ENCODE measurements at places on chromosomes 11 and 22.

DNA sequence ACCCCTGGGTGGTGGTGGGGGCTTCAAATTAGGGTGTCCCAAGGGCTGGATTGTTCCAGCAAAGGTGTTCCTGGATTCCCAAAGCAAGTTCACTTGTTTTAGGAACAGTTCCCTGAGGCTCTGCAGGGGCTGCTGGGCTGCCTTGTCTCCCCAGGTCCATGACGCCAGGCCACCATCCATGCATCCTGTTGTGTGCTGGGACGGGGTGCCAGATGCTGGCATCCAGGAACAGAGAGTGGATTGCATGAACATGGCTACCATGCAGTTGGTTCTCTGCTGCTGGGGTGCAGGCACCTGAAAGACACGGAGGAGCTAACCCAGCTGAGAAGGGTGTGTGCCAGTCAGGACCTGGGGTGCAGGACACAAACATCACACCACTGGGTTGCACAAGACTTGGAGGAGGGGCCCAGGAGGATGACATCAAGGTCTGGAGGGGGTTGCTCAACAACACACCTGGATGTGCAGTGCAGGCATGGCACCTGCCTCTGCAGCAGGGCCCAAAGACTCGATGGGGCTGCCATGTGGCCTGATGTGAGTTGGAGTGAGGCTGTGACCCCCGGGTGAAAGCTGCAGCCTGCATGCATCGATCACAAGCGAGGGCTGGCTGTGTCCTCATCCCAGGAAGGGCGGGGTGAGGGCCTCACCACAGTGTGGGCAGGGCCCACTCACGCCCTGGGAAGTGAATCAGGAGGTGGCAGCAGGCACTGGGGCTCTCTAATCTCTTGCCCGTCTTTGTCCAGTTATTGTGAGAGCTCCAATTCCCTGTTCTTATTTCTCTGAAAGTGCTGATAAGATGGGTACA lies 74.0 kb upstream of the CLDN5 start:
- DNase-seq, result no peak

- DNase-seq, result peak; percentile 12
Measured at GRCh38 chr11:66126808-66127555, 56.9 kb downstream of the PACS1 start.

- peak; percentile 60 for DNase-seq
Measured at GRCh38 chr11:326842-327580, 6.4 kb upstream of the IFITM3 start.

- DNase-seq, result no peak
Measured at GRCh38 chr11:41988951-41989572, 529.6 kb upstream of the LRRC4C start.

GRCh38 chr22:25085930-25086901 lies 113.4 kb upstream of the CRYBB3 start:
- DNase-seq, result no peak

GRCh38 chr11:15622231-15622890 lies 507.6 kb downstream of the INSC start:
- no peak for DNase-seq

GRCh38 chr22:28351476-28351875 lies 328.2 kb downstream of the TTC28 start:
- DNase-seq, result no peak

- no peak for DNase-seq
Measured at GRCh38 chr11:17979770-17980371, 33.0 kb downstream of the SERGEF start.

- no peak for DNase-seq
Measured at GRCh38 chr11:69365558-69365957, 71.6 kb downstream of the MYEOV start.

DNA sequence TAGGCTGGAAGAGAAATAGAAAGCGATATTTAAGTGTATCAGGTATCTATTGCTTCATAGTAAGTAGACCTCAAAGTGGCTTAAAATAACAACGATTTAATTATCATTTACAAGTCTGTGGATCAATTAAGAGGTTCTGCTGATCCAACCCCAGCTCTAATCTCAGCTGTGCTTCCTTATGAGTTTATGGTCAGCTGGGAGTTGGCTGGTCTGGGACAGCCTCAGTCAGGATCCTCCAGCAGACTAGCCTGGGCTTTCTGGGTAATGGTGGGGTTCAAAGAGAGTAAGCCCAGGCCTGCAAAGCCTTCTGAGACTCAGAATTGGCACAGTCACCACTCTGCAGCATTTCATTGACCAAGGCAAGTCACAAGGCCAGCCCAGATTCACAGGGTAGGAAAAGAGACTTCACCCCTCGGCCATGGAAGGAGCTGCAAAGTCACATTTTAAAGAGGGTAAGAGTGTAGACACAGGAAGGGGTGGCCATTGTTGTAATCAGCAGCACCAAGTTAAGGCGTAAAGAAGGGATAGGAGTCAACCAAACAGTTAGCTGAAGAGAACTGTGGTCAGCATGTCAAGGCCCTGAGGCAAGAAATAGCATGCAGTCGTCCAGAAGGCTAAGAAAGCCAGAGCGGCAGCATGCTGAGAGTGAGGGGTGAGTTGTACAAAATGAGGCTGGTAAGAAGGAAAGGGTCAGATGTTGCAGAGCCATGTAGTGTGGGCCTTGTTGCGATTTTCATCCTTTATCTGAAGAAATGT lies 168.2 kb downstream of the ETS1 start:
- no peak for DNase-seq

DNA sequence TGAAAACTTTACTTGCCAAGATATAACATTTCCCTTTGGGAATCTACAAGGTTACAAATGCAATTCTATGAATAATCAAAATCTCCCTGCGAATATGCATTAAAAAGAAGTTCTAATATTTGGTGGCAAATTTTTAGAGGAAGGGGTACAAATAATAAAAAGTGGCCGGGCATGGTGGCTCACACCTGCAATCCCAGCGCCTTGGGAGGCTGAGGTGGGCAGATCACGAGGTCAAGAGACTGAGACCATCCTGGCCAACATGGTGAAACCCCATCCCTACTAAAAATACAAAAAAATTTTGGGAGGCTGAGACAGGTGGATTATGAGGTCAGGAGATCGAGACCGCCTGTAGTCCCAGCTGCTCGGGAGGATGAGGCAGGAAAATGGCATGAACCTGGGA lies 47.0 kb downstream of the ZNF280B start:
- DNase-seq, result no peak

DNA sequence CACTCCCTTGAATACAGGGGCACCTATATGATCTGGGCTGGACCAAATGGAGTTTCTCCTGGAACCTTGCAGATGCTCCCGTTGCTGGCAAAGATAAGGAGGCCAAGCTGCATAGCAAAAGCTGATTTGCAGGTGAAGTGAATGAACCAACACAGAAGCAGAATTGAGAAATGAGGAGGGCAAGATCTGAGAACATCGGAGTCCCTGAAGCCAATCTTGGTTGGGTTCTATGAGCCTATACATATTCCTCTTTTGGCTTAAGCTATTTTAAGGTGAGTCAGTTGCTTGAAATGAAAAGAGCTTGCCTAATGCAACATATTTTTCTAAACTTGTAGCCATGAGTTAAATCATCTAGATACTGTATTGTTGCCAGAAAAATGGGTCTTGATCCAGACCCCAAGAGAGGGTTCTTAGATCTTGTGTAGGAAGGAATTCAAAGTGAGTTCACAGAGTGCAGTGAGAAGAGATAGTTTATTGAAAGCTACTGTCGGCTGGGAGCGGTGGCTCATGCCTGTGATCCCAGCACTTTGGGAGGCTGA lies 23.5 kb downstream of the WEE1 start:
- no peak for DNase-seq

- DNase-seq, result no peak
Measured at GRCh38 chr11:94325681-94326080, 21.3 kb downstream of the IZUMO1R start.

DNA sequence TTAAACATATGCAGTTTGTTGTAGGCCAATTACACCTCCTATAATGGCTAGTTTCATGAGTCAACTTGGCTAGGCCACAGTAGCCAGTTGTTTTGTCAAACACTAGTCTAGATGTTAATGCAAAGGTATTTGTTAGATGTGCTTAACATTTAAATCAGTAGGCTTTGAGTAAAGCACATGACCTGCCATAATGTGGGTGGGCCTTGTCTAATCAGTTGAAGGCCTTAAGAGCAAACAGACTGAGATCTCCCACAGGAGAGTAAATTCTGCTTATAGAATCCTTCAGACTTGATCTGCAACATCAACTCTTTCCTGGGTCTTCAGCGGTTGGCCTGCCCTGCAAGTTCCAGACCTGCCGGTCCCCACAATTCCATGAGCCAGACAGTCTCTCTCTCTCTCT lies 1345.9 kb downstream of the BRD1 start:
- DNase-seq, result no peak

GRCh38 chr11:10116588-10116987 lies 177.4 kb downstream of the SBF2 start:
- DNase-seq, result no peak

DNA sequence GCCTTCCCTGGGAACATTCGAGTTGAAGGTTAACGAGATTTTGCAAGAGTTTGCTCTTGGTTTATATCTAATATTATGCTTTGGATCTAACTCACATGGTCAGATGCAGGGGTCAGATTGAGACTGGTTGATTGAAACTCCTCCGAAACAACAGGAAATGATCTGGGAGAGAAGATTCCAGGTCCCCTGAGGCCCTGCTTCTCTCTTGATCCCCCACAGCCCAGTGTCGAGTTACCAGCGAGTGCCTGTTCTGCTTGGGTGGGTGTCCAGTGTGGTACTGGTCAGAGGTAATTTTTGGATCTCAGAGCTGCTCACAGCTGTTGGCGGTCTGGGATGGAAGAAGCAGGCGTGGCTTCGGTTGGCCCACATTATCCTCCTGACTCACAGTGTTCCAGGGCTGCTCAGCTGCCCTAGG lies 9.2 kb downstream of the FBLN1 start:
- no peak for DNase-seq

- no peak for DNase-seq
Measured at GRCh38 chr22:29621761-29622526, 18.5 kb downstream of the NF2 start.

- DNase-seq, result no peak
Measured at GRCh38 chr11:1502954-1503707, 16.6 kb upstream of the MOB2 start.

- DNase-seq, result no peak
Measured at GRCh38 chr11:67306769-67307544, 3.6 kb downstream of the SSH3 start.

DNA sequence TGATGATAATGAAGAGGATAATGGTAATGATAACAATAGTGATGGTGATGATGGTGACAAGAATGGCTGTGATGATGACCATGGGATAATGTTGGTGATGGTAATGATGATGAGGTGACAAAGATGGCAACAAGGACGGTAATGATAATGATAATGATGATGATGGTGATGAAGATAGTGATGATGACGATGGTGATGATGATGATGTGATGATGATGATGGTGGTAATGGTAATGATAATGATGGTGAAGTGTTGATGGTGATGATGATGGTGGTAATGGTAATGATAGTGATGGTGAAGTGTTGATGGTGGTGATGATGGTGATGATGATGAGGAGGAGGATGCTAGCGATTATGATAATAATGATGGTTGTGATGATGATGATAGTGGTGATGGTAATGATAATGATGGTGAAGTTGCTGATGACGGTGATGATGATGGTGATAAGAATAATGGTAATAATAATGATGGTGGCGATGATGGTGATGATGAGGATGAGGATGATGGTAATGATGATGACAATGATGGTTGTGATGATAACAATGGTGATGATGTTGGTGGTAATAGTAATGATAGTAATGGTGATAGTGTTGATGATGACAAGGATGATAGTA lies 54.7 kb upstream of the OPCML start:
- DNase-seq, result no peak

GRCh38 chr11:126415128-126415527 lies 59.6 kb downstream of the ST3GAL4 start:
- no peak for DNase-seq

- DNase-seq, result no peak
Measured at GRCh38 chr11:47969401-47969800, 11.0 kb upstream of the PTPRJ start.

DNA sequence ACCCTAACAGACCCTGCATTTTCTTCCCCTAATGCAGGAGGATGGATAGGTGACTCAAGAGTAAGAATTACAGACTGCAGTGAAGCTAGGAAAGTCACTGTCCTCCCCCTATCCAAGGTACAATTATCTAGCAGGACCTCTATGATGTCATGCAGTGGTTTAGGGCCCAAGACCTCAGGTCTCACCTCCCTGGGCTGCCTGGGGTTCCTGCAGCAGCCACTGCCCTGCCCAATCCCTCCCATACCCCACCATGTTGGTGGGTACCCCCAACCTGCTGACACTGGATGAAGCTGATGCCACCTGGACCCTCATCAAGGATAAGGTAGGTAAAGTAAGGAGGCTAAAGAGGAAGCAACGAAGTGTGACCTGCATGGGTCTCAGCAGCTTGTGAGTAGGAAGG lies at the start of gene C11orf42:
C11orf42 (plus strand) TSS at position 192 of the 400 bp plus-strand sequence; CDS start at position 251, 59 bp downstream.
- DNase-seq, result no peak

GRCh38 chr11:75858613-75859012 lies 43.6 kb downstream of the UVRAG start:
- no peak for DNase-seq

DNA sequence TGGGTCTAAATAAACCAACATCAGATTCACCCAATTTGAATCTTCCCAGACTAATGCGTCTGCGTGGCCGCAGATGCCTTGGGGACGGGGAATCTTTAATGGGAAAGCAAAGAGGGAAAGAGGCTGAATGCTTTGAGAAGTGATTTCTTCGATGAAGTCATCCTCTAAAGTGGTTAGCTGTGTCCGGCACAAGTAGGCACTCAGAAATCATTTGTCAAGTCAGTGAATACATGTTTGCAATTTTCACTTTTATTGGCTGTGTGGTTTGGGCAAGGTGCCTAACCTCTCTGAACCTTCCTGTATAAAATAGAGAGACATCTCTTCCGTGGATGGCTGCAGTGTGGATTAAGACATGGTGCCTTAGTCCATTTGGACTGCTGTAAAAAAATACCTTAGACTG lies 19.7 kb upstream of the IFT27 start:
- no peak for DNase-seq

DNA sequence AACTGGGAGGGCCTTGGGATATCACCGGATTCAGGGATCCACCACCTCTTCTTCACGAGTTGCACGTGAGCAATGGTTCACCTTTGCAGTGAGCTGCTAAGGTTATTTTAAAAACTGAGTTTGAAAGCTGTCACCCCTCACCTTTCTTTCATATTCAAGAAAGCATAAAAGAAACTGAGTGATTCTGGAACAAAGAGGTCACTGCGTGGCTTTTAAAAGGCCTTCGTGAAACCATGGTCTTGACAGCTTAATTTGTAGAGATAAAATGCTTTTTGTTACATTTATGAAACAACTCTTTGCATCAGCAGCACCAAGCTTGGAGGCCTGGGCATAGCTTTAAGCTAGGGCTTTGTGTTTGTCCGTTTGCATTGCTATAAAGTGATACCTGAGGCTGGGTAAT lies 101.4 kb upstream of the NECTIN1 start:
- no peak for DNase-seq

GRCh38 chr22:42500161-42500835 lies 19.3 kb downstream of the RRP7A start:
- DNase-seq, result peak; percentile 66

Data from activated CD8-positive, alpha-beta memory T cell treated with anti-CD3 and anti-CD28 coated beads for 1 hour (primary cell).